ENCODE measurements at places on chromosomes 1 and 21. TPM values are rescaled to one million over a fixed set of nuclear protein-coding genes. Genes with fewer than 3 reads are reported as not detected.

S100A7A gene
- total RNA-seq = not detected

TACSTD2 gene
- total RNA-seq = 2.2 TPM

GNAI3 gene
- 2.5 TPM for total RNA-seq

C8A gene
- total RNA-seq = 302 TPM

CFHR1 gene
- 675 TPM for total RNA-seq

THBS3 gene
- total RNA-seq = 16.8 TPM

SELL gene
- 1.9 TPM for total RNA-seq

CEP170 gene
- 11.3 TPM for total RNA-seq

SERPINC1 gene
- total RNA-seq = 2,515 TPM

ADGRB2 gene
- not detected for total RNA-seq

OXCT2 gene
- total RNA-seq = not detected

SPRR2F gene
- not detected for total RNA-seq

DYNLT4 gene
- 0.55 TPM for total RNA-seq

SLC25A34 gene
- total RNA-seq = 12.3 TPM

MSH4 gene
- 0.08 TPM for total RNA-seq

P3R3URF gene
- total RNA-seq = not detected

ELF3 gene
- total RNA-seq = 16.2 TPM

CENPL gene
- 1.1 TPM for total RNA-seq

SMIM1 gene
- total RNA-seq = 4.9 TPM

RGS8 gene
- not detected for total RNA-seq

SPRR1A gene
- not detected for total RNA-seq

Measured in left lobe of liver (tissue), 2 donors.